Upper lobe of left lung (tissue), 6 donors: ENCODE measurements at places on chromosomes 16 and 17. TPM values are rescaled to one million over a fixed set of nuclear protein-coding genes. Genes with fewer than 3 reads are reported as not detected.
A peak's percentile ranks its signal among the peaks of the same experiment; 100 is the strongest.

DNA sequence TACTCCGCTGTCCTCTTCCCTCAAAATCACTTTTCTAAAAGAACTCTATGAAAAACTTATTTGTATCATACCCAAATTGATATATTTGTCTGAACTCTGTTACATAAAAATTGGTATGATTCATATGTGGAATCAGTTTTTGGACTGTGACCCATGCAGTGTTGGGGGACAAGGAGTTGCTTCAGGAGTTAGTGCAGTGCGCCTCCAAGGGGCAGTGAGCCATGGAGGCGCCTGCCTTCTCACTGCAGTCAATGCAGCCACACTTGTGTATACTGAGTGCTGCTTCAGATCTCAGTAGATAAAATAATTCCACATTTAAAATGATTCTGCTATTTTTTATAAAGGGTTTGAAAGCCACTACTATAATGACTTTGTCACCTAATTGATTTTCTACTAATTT, 32.5 kb downstream of the DGKE start:
- H3K27ac ChIP-seq, result no peak overlapping the region
- H3K36me3 ChIP-seq, result no peaks in the 10 kb centered on the region
- H3K27me3 ChIP-seq, result no peaks in the 10 kb centered on the region
- no peaks in the 10 kb centered on the region for H3K4me1 ChIP-seq
- no peak for DNase-seq

DNA sequence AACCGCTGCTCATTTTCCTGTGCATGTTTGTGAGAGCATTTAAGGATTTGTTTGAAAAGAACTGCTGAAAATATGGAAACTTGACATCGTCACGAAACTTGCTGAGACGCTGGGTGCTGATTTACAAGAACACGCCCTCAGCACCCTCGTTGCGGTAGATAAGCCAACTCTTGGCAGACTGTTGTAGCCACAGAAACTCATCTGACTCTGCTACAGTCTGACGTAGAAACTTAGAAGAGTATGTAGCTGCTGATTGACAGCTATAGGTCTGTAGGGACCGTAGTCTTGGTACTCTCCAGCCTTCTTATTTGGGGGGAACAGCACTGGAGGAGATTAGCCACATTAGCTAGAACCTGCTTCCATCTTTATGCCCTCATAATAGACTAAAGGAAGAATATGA, 36.1 kb upstream of the MYH2 start:
- no peak overlapping the region for H3K4me3 ChIP-seq
- no peaks in the 10 kb centered on the region for H3K27me3 ChIP-seq
- H3K36me3 ChIP-seq, result no peaks in the 10 kb centered on the region
- no peaks in the 10 kb centered on the region for H3K4me1 ChIP-seq
- DNase-seq, result no peak
- H3K27ac ChIP-seq, result no peak overlapping the region

GRCh38 chr16:968620-969019, 2.2 kb downstream of the LMF1 start:
- H3K27ac ChIP-seq, result no peak overlapping the region
- peaks cover 16% of the 10 kb centered on the region for H3K4me1 ChIP-seq
- DNase-seq, result no peak
- H3K36me3 ChIP-seq, result peaks cover 9% of the 10 kb centered on the region

GRCh38 chr16:49468611-49469310, 95.2 kb downstream of the C16orf78 start:
- DNase-seq, result no peak
- H3K27ac ChIP-seq, result no peak overlapping the region
- no peaks in the 10 kb centered on the region for H3K4me1 ChIP-seq
- H3K4me3 ChIP-seq, result no peak overlapping the region
- H3K36me3 ChIP-seq, result no peaks in the 10 kb centered on the region

- DNase-seq, result no peak
- no peaks in the 10 kb centered on the region for H3K27me3 ChIP-seq
- H3K36me3 ChIP-seq, result no peaks in the 10 kb centered on the region
- peak overlapping the region; percentile 91 for H3K4me3 ChIP-seq
- peaks cover 11% of the 10 kb centered on the region for H3K4me1 ChIP-seq
Observed at GRCh38 chr16:86554599-86554916, 477 bp downstream of the MTHFSD start.

- H3K4me1 ChIP-seq, result peaks cover 68% of the 10 kb centered on the region
- H3K4me3 ChIP-seq, result no peak overlapping the region
- peaks cover 3% of the 10 kb centered on the region for H3K36me3 ChIP-seq
Observed at GRCh38 chr17:75487351-75488070, 27.8 kb downstream of the CASKIN2 start.

PROCA1 gene
- total RNA-seq, result 3.8 TPM

DNA sequence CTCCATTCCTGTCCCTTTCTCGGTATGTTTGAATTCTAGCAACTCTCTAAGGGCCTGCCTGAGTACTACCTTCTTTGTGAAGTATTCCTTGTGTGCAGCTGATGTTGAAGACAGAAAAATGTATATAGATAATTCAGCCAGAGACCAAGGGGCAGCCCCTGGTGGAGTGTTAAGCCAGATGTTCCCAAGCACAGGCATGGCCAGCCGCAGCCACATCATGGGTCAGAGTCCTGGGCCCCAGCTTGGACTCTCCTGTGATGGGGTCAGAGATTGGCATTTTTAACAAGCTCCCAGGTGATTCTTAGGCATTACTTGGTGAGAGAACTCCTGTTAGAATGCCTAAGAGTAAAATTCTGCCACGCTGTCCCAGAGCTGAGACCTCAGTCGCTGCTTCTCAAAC, 100.8 kb downstream of the IRF8 start:
- H3K27ac ChIP-seq, result no peak overlapping the region

NXPH3 gene
- total RNA-seq, result 2.1 TPM

DNA sequence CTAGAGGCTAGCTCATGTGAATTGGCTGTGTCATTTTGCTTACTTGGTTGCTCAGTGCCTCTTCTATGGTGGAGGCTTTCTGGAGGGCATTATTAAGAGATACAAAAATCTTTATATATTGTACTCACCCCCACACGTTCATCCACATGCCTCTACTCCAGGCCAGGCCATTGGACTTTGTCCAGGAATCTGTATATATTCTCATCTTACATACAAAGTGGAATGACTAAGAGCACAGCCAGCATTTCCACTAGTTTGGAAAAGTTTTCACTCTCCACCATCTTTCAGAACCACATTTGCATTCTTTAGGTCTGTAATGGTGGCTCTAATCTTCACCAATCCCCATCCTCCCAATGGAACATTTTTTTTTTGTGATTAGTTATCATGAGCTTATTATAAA, 4.8 kb upstream of the GLG1 start:
- no peak overlapping the region for H3K27ac ChIP-seq
- no peak overlapping the region for H3K4me3 ChIP-seq
- peaks cover 8% of the 10 kb centered on the region for H3K4me1 ChIP-seq

GRCh38 chr17:65074778-65075250, 18.3 kb upstream of the GNA13 start:
- H3K4me3 ChIP-seq, result no peak overlapping the region
- H3K4me1 ChIP-seq, result peaks cover 22% of the 10 kb centered on the region
- peak overlapping the region; percentile 18 for H3K27ac ChIP-seq
- H3K36me3 ChIP-seq, result no peaks in the 10 kb centered on the region
- no peaks in the 10 kb centered on the region for H3K27me3 ChIP-seq

FBXW10B gene
- total RNA-seq, result 3.1 TPM

DNA sequence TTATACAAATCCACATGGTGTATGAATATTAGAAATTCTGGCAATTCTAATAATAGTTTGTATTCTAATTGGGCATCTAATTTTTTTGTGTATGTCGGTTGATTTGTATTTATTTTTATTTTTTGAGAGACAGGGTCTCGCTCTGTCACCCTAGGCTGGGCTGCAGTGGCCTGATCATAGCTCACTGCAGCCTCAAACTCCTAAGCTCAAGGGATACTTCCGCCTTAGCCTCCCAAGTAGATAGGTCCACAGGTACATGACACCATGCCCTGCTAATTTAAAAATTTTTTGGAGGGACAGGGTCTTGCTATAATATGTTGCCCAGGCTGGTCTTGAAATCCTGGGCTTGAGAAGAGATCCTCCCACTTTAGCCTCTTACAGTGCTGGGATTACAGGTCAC, 104.6 kb downstream of the TRIM37 start:
- no peak for DNase-seq
- no peaks in the 10 kb centered on the region for H3K27me3 ChIP-seq
- H3K27ac ChIP-seq, result peak overlapping the region; percentile 75
- H3K4me3 ChIP-seq, result no peak overlapping the region

DNA sequence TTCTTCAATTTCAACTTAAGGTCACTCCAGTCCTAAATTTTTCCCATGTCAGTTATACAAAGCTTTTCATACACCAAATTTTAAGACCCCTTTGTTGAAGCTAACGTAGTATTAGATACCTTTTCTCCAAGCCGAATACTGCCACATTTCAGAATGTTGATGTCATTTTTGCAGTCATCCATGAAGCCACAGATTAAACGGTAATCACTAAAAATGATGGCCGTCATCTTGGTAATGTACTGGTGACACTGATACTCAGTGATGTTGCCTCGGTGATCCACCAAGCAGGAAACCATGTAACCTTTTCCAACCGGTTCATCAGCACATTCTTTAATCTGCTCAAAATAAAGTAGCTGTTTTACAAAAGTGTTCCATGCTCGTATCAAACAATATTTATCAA, 82.1 kb upstream of the CLEC18B start:
- no peak overlapping the region for H3K4me3 ChIP-seq
- no peaks in the 10 kb centered on the region for H3K4me1 ChIP-seq
- H3K27ac ChIP-seq, result no peak overlapping the region
- H3K27me3 ChIP-seq, result no peaks in the 10 kb centered on the region
- DNase-seq, result no peak
- H3K36me3 ChIP-seq, result peaks cover 28% of the 10 kb centered on the region

CEP295NL gene
- total RNA-seq, result 2.6 TPM

DNA sequence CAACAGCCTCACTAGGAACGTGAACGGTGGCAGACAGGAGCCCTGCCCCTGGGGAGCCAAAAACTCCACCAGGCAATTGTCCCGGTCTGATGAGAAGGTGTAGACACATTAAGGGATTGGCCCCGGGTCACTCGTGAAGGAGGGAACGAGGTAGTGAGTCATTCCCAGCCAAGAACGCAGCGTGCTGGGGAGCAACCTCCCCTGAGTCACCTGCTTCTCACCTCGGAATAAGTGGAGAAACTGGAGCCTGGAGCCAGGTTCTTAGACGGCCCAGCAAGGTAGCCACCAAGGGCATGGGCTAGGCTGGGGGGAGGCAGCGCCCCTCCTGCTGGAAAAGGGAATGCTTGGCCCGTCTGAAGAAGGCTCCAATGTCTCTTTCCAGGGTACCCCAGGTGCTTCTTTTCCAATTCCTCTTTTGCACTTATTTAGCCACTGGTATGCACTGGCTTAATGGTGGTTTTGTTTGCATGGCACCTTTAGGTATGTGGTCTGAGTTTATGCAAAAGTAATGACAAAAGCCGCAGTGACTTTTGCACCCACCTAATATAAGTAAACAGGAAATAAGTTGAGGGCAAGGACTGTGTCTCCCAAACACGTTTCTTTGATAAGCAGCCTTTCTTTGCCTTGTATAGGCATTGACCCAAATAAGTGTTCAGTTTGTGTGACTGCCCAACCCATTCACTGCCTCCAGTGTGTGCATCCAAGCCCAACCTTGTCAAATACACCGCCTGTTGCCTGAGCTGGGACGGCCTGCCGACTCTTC, 1.8 kb upstream of the HELZ start:
- H3K4me3 ChIP-seq, result no peak overlapping the region
- DNase-seq, result peak; percentile 91
- H3K27ac ChIP-seq, result peak overlapping the region; percentile 99
- H3K36me3 ChIP-seq, result no peaks in the 10 kb centered on the region
- peaks cover 40% of the 10 kb centered on the region for H3K4me1 ChIP-seq
